Activated CD8-positive, alpha-beta T cell treated with anti-CD3 and anti-CD28 coated beads, Interleukin-2, amount 10 ng/mL, durations not matched to agents 7 days and 5 days (primary cell): ENCODE measurements at places on chromosomes 3 and 15. TPM values are rescaled to one million over a fixed set of nuclear protein-coding genes. Genes with fewer than 3 reads are reported as not detected.

GRCh38 chr3:71436337-71436736 lies 147.2 kb downstream of the FOXP1 start:
- DNase-seq, result no peak

GRCh38 chr3:152056073-152056472 lies 182.6 kb downstream of the SUCNR1 start:
- no peak for DNase-seq

Gene ALPK3
- total RNA-seq, result 0.24 TPM

Gene SLC28A2
- total RNA-seq, result not detected

Gene TNIK
- total RNA-seq, result 39.2 TPM

GRCh38 chr3:11600501-11601282 lies 43.0 kb downstream of the VGLL4 start:
- no peak for DNase-seq

Gene FOXL2
- total RNA-seq, result not detected

Gene IGDCC3
- not detected for total RNA-seq

- DNase-seq, result no peak
Measured at GRCh38 chr3:126407412-126408044, 12.8 kb downstream of the CFAP100 start.

Gene THRB
- total RNA-seq, result not detected

GRCh38 chr3:154178172-154178571 lies 57.0 kb downstream of the ARHGEF26 start:
- no peak for DNase-seq

Gene P2RY13
- total RNA-seq, result not detected

DNA sequence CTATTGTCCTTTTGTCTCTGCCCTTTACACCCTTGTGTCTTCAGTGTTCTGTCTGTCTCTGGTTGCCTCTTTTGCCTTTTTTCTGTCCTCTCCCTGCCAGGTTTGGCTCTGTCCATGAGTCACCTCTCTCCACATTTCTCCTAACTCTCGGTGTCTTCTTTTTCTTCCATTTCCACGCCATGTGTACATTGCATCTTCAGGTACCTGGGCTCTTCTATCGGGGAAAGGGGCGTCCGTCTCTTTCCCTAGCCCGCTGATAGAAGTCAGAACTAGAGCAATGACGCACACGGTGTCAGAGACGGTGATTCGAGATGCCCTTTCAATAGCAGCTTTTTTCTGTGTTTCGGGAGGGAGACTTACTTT lies 641 bp downstream of the OPA1 start:
- DNase-seq, result peak; percentile 49

DNA sequence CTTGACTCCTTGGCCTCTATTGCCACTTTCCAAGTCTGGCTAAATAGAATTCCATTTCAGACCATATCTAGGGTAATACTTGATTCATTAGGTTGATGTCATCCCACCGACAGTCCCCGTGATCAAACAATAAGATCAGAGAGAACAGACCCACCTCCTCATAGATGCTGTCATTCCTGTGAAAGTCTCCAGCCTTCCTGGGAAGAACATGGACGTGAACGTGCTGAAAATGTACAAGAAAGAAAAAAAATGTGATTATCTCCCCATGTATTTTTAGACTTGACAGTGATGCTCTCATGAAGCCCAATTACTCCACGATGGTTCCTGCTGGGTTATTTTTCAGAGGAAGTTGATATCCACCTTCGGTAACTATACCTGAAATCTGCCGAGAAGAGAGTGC lies 872.4 kb upstream of the CFAP20DC start:
- DNase-seq, result no peak

Gene RBPMS2
- not detected for total RNA-seq

Gene ABHD10
- total RNA-seq, result 36.3 TPM

DNA sequence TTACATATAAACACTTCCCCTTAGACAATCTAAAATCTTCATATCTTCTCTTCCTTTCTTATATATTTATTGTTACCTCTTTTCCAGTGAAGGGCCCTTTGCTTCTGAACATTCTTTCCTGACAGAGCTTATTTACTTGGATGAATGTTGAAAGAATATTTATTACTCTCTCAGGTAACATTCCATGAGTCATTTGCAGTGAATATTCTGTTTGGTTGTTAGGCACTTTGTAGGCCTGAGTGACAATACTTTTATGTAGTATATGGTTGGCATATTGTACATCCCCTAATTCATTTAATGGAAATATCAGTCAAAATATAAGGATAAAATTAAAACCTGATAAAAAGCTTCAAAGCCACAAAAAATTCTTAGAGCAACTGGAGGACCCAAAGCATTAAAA lies 260.9 kb upstream of the KCNMB2 start:
- no peak for DNase-seq
